ENCODE measurements at places on chromosomes 3 and 15. TPM values are rescaled to one million over a fixed set of nuclear protein-coding genes. Genes with fewer than 3 reads are reported as not detected.

GRCh38 chr15:44535523-44536301 is 1.2 kb upstream of the EIF3J start:
- no peaks in the 10 kb centered on the region for H3K36me3 ChIP-seq
- H3K27me3 ChIP-seq = no peaks in the 10 kb centered on the region
- DNase-seq = peak; percentile 40
- peaks cover 21% of the 10 kb centered on the region for H3K4me1 ChIP-seq
- peak overlapping the region; percentile 72 for H3K4me3 ChIP-seq

- H3K4me1 ChIP-seq = no peaks in the 10 kb centered on the region
- H3K27me3 ChIP-seq = no peaks in the 10 kb centered on the region
These were observed 332.0 kb upstream of the SLCO3A1 start for GRCh38 chr15:91521548-91521947.

GRCh38 chr3:182979103-182979673 is 1.1 kb downstream of the DCUN1D1 start:
- H3K36me3 ChIP-seq = no peaks in the 10 kb centered on the region
- H3K27me3 ChIP-seq = no peaks in the 10 kb centered on the region
- DNase-seq = no peak
- H3K4me3 ChIP-seq = peak overlapping the region; percentile 100

GRCh38 chr3:111861391-111861790 is 2.3 kb downstream of the PHLDB2 start:
- no peaks in the 10 kb centered on the region for H3K36me3 ChIP-seq

DNA sequence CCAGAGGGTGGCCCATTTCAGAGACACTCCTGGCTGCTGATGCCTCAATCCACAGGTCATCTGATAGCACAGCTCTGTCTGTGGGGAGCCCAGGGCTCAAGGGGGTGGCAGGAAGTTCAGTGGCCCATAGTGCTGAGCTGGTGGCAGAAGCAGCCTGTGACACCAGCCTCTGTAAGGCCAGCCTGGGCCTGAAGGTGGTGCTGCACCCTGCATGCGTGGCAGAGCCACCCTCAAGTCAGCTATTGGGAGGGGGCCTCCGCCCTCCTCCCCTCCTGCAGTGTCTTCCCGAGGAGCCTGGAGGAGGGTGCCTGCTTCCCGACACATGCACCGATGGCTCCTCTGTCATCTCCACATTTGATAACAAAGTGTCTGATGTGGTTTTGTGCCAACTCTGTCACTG is 3.0 kb downstream of the PLA1A start:
- H3K4me1 ChIP-seq = peaks cover 39% of the 10 kb centered on the region
- DNase-seq = no peak
- H3K27ac ChIP-seq = no peak overlapping the region
- H3K27me3 ChIP-seq = no peaks in the 10 kb centered on the region

The SCAANT1 gene
- not detected for polyA plus RNA-seq

The C3orf38 gene
- 4.7 TPM for polyA plus RNA-seq

The CX3CR1 gene
- 0.44 TPM for polyA plus RNA-seq
